ENCODE measurements at places on chromosomes 1 and 21.

DNA sequence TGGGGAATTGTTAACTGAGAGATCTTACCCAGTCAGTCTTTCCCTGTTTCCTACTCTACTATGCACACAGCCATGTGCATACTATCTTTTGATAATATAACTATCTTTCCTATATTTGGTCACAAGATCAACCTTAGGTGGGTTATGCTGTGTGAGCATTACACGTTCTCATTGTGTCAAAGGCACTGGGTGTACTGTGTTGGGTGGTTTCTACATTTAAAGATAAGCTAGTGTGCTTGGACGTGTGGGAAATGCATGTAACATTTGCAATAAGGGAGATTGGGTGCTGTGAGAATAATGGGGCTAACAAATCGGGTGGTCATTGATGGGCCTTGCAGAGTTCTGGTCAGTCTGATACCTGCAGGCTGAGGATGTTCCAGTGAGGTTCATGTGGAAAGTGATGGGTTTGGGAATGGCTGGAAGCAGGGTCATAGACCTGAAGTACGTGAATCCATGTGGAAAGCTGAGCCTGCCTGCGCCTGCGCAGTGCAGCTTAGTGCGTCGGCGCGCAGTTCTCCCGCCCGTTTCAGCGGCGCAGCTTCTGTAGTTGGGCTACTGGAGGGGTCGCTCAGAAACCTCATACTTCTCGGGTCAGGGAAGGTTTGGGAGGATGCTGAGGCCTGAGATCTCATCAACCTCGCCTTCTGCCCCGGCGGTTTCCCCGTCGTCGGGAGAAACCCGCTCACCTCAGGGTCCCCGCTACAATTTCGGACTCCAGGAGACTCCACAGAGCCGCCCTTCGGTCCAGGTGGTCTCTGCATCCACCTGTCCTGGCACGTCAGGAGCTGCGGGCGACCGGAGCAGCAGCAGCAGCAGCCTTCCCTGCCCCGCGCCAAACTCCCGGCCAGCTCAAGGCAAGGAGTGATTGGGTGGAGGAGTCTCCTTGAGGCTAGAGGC is at the start of gene MSH4:
Gene MSH4, plus strand, starts transcription at position 507 of the 897 bp plus-strand sequence. Its CDS starts 104 bp downstream, at position 611.
- peak; percentile 6 for DNase-seq

DNA sequence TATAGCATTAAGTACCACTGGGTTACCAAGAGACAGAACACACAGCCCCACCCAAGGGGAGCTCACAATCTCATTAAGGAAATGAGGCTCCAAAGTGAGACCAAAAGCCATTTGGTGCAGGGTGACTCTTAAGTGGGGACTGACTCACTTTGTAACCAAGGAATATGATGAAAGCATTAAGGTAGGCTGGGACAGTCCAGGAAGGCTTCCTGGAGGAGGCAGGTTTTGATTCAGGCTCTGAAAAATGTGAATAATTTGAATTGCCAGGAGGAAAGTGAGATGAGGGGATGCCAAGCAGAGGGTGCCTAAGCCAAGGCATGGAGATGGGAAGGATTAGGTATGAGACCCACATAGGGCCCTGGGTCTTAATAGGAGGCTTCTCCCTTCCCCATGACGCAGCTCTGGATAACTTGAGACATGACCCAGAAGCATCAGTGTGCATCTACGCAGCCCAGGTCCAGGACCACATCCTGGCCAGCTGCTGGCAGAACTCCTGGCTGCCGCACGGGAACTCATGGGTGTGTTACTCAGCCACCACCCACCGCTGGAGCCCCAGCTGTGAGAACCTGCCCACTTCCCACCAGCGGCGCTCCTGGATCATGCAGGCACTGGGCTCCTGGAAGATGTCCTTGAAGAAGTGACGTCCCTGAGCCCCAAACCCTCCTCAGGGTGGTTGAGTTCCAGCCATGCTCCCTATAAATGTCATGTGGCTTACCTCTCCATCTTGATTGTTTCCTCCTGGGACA is 5.9 kb upstream of the TTC4 start:
- DNase-seq, result no peak

DNA sequence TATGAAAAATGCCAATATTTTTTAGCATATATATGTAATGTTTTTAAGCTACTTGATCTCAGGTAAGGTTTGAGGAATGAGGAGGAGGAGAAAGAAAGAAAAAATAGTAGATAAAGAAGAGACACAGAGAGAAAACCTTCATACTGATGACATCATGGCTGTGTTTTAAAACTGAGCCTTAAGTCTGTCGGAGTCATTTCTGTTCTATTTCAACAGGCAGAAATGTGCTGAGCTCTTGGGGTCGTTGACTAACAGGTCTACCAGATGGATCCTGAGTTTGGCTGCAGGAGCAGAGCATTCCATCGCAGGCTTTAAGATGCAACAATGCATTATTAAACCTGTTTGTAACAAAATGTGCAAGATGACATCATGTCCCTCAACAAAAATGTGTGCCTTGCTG is 356.0 kb downstream of the TGFB2 start:
- no peak for DNase-seq

- DNase-seq, result no peak
Measured at GRCh38 chr1:240014051-240014450, 77.6 kb upstream of the FMN2 start.

DNA sequence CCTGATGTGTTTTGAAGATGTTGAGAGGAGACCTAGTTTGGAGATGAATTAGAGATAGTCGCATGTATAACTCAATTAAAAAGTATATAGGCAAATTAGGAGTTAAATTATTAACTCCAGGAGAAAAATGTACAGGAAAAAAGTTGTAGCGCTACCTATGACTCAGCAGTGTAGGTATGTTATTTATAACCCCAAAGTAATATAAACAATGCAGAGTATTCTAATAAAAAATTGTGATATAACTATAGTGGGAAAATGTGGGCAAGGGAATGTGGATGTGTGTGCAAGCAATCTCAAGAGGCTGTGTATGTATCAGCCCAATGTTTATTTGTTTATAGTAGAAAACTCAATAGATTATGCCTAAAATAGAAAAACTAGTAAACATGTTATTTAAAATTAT is 144.5 kb downstream of the BRINP2 start:
- DNase-seq, result no peak
